ENCODE measurements at places on chromosomes 5 and 9. TPM values are rescaled to one million over a fixed set of nuclear protein-coding genes. Genes with fewer than 3 reads are reported as not detected.
A peak's percentile ranks its signal among the peaks of the same experiment; 100 is the strongest.

The SEMA4D gene
- total RNA-seq = 28.2 TPM

The PCDHGA9 gene
- 11.1 TPM for total RNA-seq

The SH3PXD2B gene
- total RNA-seq = 30.6 TPM

The KLHL3 gene
- total RNA-seq = 5.5 TPM

The SOX30 gene
- total RNA-seq = 6.3 TPM

DNA sequence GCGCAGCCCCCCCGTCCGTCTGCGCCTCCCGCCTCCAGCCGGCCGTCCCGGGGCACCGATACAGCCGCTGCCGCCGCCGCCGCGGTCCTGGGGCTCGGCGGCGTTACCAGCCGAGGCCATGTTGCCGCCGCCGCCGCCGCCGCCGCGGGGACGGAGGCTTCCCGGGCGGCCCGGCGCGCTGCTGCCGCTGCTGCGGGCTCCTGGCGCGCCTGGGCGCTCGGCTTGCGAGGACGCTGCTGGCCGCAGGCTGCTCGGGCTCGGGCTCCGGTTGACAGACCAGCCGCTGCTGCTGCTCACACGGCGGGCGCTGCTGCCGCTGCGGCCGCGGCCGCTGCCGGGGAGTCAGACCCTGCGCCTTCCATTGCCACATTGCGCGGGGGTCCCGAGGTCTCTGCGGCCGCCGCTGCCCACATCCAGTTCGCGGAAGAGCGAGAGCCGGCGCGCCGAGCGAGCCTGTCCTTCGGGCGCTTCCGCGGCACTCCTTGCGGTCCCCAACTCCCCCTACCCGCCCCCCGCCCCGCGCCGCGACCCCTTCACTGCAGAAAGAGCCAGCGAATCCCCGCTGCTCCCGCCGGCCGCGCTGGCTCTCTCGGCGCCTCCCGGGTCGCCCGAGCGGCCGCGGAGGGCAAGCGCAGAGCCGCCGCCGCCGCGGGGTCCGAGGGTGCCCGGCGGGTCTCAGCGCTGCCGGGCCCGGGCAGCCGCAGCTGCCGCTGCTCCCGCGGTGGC, 8.4 kb downstream of the PTCH1 start:
- no peak for DNase-seq

GRCh38 chr9:130328349-130328801, 62.8 kb downstream of the HMCN2 start:
- peak; percentile 92 for DNase-seq

GRCh38 chr9:29691758-29692407, 2118.6 kb upstream of the C9orf72 start:
- no peak for DNase-seq

GRCh38 chr9:130409246-130409645, 35.5 kb upstream of the ASS1 start:
- no peak for DNase-seq

GRCh38 chr5:105956456-105957196, 1714.1 kb downstream of the EFNA5 start:
- no peak for DNase-seq

DNA sequence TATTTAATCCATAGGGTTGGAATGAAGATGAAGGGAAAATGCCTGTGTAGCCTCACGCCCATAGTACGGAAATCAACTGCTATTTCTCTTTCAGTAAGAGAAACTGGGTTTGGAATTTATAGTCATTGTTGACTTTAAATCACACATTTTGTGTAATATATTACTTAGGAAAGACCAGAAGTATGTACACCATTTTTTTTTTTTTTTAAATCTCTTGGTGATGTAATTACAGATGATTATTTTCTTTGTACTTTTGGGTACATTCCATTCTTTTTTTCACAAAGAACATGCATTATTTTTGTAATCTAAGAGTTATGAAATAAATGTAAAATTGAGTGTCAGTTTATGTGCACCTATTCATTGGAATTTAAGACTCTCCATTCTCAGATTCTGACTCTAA, 45.7 kb downstream of the POC5 start:
- DNase-seq = no peak

- DNase-seq = no peak
Observed at GRCh38 chr5:177128551-177128981, 5.0 kb upstream of the NSD1 start.

GRCh38 chr5:75262271-75262670, 25.6 kb upstream of the ANKRD31 start:
- DNase-seq = no peak

All from umbilical cord (tissue), 2 donors.